NK-92 treated with Interleukin-12 subunit alpha and Interleukin-12 subunit beta, amount 100 ng/mL, for 24 hours (cell line): ENCODE measurements at places on chromosomes 1 and 21.

GRCh38 chr1:9039761-9040658 lies 13.8 kb upstream of the SLC2A7 start:
- DNase-seq, result no peak

GRCh38 chr1:50851034-50851433 lies 109.0 kb downstream of the FAF1 start:
- no peak for DNase-seq

DNA sequence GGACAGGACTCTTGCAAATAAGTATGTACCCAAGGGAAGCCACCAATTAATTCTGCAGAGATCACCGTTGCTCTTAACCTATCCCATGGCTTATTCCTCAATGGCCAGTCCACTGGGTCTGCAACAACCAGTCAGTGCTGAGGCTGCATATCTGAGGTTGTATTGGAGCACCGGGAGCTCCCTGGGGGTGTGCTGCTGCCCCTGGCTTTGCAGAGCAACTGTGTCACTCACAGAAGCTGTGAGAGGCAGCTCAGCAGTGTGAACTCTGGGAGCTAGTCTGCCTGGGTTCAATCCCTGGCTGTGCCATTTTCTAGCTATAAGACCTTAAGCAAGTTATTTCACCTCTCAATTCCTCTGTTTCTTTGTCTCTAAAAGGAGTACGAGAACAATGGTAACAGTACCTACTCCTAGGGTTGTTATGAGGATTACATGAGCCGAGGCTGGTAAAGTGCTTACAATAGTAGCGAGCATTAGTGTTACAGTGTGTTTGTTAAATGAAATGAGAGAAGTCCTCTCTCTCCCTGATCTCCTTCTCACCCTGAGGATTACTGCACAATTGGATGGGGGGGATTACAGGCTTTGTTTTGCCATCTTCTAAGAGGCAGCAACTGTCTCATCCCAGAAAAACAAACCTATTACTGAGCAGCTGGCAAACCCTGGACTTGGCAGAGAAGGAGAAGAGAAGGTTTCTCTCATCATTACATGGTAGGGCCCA lies 3.6 kb downstream of the RXRG start:
- DNase-seq, result no peak

- no peak for DNase-seq
Observed at GRCh38 chr1:96912248-96912647, 190.7 kb downstream of the PTBP2 start.

DNA sequence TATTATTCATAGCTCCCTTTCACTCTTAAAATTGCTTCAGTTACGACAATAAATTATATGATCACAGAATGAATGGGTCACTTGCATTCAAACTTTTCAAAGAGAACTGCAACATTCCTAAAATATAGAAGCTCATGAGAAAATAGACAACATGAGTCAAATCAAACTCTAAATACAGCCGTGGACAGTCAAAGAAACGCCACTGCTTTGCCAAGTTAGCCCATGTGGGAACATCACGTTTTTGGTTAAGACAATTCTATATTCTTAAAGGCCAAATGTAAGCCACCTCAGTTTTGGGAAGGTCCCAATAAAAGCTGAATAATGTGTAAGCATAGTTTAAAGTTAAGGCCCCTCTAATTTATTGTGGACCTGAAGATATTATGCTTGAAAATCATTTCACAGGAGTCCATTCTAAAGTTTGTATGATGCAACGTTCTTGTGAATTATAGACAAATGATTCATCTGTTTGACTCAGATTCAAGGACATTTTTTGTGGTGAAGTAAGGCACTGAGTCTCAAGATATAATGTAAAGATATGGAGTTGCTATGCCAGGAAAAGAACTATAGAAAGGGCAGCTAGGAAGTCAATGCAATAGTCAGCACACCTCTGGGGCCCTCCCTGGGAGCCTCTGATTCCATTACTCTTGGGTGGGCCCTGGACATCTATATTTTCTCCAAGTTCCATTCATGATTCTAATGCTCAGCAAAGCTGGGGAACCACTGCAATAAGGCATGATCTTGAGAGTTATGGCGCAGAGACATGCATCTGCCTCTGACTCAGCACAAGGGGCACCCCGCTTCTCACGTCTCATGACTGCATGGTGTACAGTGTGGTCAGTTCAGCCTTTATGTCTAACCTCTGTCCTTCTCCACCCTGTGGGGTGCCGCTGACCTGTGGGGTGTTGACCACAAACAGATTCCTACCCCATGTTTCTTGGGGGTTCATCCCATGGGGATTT lies 33.9 kb downstream of the ETS2 start:
- peak; percentile 58 for DNase-seq

- no peak for DNase-seq
Observed at GRCh38 chr1:147472966-147473732, 68.2 kb upstream of the BCL9 start.

GRCh38 chr1:208052926-208053407 lies 142.0 kb upstream of the CD34 start:
- no peak for DNase-seq

GRCh38 chr1:164504749-164505148 lies 54.2 kb upstream of the PBX1 start:
- DNase-seq, result no peak

DNA sequence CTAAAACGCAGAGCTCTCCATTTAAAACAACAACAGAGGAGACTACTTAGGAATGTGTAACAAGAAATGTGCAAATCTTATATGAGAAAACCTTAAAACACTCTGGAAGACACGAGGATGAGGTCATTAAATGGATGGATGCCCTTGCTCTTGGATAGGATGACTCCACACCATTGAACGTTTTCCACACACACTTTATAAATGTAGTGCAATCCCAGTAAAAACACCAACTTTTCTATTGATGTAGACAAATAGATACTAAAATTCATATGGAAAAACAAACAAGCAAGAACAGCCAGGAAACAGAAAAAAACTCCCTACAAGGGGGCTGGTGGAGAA lies 18.4 kb upstream of the COL6A1 start:
- no peak for DNase-seq

- no peak for DNase-seq
Observed at GRCh38 chr21:34132202-34132601, 58.8 kb downstream of the MRPS6 start.

DNA sequence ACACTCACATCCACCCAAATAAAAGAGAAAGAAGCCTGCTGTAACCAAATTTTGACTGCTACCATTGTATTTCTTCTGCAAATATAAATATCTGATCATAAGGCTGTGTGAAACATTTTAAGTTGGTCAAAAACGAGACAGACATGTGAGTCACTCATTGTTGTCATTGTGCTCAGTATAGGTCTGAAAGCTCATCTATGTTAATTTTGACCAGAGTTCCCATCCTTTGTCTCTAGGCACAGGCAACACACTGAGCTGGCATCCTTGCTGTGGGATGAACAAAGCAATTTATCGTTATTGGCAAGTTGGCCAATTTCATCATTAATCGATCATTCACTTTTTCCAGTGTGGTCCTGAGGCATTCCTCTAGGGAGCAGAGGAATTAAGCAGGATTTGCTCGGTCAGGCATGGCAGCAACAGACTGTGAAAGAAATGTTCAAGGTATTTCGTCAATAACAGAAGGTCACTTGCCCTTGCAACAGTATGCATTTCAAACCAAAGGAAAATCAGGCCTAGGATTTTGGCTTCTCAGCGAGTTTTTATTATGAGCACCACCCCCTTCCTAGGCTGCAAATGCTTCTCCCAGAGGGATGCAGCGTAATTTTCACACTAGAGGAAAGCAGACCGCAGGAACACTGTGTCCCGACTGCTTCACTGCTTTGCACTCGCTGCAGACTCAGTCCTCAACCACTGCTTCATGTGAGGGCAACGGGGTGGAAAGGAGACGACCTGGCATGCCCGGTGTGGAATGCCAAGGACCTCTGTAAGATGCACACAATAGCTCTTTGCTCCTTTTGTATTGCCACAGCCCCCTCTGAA lies 87.9 kb upstream of the SMYD2 start:
- DNase-seq, result no peak

DNA sequence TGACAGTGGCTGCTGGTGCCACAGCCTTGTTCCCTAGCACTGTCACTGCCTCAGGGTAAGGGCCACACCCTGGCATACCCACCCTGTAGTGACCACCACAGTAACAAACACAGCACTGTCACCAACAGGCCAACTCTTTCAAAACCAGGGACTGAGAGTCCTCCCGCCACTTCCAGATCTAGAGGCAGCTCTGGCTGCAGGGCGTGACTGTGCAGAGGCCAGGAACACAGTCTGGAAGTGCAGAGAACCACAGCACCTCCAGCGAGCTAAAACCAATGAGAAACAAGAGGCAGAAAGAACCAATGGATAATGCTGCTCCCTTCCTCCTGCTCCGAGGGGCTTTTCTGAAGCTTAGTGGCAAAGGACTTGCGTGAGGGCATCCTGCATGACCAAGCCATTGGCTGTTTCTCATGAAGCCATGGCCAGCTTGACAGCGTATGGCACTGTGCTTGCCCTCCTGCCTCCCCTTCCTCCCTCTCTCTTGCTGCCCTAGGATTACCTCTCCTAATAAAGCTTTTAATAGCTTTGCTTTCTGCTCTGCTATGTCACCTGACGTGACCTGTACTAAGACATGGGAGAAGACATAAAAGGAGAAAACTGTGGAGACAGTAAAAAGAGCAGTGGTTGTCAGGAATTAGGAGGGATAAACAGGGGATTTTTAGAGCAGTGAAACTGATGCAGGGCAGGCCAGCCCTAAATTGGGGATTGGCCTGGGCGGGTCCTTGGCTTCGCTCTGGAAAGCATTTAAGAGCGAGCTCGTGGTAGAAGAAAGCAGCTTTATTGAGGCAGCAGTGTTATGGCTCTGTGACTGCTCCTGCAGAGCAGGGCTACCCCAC lies 7.2 kb downstream of the PARP1 start:
- no peak for DNase-seq

DNA sequence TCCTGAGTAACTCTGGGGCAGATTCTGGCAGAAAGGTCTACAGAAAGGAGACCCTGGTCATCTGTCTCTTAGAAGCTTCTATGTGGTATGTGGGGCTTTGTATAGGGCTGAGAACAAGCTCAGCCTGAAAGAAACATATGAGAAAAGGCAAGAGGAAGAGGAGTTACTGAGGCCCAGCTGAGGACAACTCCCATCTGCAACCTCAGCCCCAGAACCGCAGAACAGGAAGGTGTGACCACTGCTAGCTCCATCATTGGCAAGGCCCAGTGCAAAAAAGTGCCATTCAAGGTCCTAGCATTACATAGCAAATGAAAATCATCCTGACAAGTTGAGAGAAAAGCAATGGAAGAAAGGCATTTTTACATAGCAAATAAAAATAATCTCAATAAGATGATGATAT lies 503.8 kb downstream of the NPHP4 start:
- DNase-seq, result no peak

GRCh38 chr1:201436393-201436792 lies 14.9 kb upstream of the TNNI1 start:
- no peak for DNase-seq

- DNase-seq, result no peak
Observed at GRCh38 chr21:25506261-25506660, 101.0 kb downstream of the MRPL39 start.

DNA sequence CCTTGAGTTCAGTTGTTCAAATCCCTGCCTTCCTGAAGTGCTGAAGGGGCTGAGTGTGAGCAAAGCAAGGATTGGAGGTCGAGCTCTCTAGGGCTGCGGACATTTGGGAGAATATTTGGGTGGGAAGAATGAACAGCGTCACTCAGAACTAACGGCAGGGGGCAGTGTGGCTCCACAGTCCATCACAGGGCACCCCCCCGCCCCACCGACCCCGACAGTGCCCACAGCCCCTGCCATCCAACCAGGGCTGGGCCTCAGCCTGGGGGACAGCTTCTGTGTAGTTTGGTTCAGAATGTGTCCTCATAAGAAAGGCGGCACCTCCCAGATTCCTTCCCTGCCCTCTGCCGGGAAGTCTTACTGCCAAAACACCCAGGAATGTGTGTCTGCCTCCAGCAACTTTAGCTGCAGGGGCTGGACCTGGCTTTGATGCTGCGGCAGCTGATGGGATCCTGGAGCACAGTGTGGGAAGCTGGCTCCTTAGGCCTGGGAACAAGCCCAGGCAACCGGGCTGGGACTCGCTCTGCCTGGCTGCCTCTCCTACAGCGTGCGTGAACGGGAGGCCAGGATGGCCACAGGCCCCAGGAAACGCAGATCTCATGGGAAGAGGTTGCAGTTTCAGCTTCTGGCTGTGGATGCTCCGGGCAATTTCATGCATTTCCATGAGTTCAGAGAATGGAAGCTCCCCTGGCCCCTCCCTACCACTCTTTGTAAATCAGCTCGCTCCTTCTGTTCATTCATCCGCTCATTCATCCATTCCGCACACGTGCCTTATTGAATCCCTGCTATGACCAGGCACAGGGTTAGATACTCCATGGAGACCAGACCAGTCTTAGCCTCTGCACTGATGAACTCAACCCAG lies 104.9 kb upstream of the TMPRSS2 start:
- DNase-seq, result peak; percentile 13

DNA sequence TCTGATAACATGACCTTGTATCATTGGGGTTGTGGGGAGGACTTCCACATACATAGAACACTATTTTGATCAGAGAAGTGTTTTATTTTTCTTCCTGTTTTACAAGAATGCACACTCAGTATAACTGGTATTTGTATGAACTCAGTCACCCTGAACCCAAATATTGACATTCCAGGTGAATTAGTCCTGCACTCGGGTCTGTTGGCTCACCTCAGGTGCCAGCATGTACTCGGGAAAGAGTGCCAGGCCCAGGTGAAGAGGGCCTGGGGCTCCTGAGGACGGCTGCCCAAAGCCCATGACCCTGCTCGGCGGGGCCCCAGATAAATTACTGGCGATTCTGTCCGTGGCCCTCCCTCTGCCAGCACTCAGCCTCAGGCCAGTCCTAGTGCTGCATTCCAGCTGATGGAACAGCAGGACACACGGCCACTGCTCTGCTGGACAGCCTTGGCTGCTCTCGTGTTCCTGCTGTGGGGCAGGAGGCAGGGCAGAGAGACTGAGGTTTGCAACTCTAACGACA lies 75.4 kb upstream of the TMPRSS2 start:
- DNase-seq, result no peak

DNA sequence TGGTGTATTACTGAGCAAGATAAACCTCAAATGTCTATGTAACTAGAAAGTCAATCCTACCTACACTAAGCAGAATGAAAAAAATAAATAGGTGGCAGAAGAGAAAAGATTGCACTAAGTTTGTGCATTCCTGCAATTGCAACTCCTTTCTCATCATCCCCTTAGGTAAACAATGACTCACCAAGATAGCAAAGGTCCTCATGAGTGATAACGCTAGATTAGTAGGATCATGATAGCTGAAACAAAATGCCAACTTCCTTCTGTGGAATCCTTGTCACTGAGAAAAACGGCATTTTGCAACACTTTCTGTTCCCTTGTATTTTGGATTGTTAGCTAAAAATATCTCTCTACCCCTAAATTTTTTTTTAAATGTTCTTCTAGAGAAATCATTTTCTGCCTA lies 20.0 kb upstream of the FCER1A start:
- DNase-seq, result no peak

DNA sequence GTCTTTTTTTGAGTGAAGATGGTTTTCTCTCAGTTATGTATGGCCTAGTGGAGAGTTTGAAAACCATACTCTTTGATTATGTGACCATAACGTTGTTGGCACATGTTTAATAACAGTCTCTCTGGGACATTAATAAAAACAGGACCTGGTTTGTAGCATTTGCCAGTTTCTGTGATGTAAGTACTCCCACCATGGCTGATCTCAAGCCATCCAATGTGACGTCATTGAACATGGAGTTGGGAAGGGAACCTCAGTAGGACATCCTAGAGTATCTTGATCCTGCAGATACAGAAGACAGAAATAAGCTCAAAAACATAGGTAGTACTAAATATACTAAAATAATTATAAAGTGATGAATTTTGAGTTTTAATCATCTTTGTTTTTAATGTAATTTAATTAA lies 107.0 kb downstream of the ACTL8 start:
- no peak for DNase-seq

- DNase-seq, result no peak
Observed at GRCh38 chr1:85230305-85230977, 29.0 kb downstream of the C1orf52 start.

- no peak for DNase-seq
Observed at GRCh38 chr1:50098591-50099021, 10.1 kb upstream of the ELAVL4 start.
